Islet precursor cell (in vitro differentiated cells): ENCODE measurements at places on chromosomes 11 and 22.

DNA sequence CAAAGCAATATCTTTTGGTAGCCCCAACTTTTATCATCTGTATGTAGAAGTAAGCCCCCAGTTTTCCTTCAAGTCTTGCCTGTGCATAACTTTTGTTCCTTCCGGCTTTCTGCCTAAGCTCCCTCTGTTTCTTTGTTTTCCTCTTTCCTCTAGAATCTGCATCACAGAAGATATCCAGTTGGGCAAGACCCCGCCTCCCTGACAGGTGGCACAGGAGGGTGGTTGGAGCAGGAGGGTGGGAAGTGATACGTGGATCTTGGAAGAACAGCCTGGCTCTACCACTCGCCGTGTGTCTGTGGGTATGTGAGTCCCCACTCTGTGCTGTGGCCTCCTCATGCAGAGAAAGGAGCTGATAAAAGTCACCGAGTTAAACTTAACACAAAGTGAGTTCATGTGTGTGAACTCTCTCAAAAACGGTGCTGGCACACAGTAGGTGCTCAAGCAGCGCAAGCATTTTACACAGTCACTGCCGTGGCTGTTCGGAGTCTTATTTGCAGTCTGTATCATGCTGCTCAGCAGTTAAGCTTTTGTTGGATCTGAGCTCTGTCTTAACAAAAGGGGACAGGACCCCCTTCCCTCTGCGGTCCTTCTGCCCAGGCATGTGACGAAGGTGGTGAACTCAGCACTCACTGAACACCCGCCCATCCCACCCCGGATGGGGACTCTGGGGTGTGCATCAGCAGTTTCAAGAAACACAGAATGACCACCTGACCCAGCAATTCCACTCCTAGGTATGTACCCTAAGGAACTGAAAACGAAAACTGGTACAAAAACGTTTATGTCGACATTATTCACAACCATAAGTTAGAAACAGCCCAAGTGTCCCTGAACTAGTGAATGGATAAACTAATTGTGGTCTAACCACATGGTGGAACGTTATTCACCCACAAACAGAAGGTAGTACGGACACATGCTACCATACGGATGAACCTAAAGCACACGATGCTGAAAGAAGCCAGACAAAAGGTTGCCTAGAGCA lies 249.1 kb downstream of the CTTN start:
- no peak for DNase-seq

DNA sequence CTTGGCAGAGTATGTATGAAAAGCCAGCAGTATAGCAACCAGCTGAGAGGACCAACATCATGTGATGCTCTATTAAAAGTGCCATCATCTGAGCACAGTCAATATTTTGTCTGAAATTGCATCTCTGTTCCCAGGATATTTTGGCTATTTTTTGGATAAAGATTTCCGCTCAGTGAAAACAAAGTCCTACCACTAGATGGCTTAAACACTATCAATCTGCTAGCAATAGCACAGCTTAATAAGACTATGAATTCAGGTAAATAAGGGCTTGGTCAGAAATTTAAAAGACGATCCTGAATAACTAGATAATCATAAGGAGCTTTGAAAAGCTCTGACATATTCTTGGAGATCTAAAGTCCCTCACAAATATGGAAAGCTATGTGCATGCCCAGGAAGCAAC lies 74.4 kb downstream of the MS4A13 start:
- DNase-seq = no peak

GRCh38 chr11:45444796-45445195 lies 158.7 kb upstream of the SYT13 start:
- DNase-seq = peak; percentile 62

GRCh38 chr11:107719073-107719472 lies 7.2 kb upstream of the SLN start:
- DNase-seq = no peak

- DNase-seq = no peak
These were observed 20.7 kb downstream of the GRIK4 start for GRCh38 chr11:120532082-120532831.

DNA sequence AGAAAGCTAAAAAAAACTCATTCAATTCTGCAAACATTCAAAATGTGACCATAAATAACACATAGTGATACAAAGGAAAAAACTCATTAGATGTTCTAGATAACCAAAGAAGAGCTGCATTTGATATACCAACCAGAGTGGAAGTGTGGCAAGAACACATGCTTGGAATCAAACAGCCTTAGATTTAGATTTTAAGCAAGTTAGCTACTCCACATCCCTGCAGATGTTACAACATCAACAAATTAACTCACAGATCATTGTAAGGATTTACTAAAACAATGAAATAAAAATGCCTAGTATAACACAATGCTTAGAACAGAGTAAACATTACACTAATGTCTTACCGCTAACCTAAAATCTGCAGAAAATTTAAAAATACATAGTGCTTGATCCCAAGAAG lies 114.0 kb upstream of the AKIP1 start:
- DNase-seq = no peak
